Activated CD4-positive, alpha-beta T cell treated with anti-CD3 and anti-CD28 coated beads, Interleukin-2, amount 50 U/mL, for 1 hour (primary cell): ENCODE measurements at places on chromosomes 1 and 21.

DNA sequence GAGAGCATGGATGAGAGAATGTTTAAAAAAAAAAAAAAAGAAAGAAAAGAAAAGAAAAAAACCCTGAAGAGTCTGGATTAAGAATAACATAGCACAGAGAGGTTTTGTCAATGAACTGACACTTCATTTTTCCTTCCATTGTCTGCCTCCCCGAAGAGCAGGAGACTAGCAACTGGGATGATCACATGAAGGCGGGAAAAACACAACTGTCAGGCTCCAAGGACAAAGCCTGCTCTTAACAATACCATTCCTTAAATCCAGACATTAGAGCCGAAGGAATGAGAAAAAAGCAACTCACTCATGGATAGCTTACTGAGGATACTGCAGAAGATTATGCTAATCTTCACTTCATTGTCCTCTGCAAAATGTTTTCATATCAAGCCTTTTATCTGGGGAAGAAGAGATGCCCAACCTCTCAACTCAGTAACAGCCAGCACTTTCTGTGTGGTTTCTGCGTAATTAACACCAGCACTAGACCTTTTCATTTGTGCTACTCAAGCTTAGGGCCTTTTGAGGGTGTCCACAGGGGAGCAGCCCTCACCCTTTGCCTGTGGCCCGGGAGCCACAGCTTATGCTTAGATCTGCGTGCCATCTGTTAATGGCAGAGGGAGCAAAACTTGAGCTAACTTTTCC is 182.3 kb downstream of the BARHL2 start:
- DNase-seq: no peak

DNA sequence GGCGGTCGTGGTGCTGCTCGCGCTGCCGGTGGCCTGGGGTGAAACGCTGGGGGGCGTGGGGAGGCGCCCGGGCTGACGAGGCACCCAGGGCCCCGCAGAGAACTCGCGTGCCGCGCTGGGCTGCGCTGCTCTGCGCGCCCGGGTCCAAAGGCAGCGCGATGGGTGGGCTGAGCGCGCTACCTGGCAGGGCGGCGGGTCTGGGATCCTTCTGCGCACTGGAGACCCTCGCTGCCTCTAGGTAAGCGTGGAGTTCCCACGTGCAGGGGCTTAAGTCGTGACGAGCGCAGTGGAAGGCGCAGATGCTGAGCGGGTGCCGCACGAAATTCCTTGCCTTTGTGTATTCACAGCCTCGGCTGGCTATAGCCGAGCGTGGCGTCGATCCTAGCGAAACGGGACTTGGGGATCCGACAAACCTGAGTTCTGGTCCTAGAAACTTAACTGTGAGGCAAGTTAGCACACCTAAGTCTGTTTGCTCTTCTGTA is 24.6 kb downstream of the CR1L start:
- DNase-seq: no peak

DNA sequence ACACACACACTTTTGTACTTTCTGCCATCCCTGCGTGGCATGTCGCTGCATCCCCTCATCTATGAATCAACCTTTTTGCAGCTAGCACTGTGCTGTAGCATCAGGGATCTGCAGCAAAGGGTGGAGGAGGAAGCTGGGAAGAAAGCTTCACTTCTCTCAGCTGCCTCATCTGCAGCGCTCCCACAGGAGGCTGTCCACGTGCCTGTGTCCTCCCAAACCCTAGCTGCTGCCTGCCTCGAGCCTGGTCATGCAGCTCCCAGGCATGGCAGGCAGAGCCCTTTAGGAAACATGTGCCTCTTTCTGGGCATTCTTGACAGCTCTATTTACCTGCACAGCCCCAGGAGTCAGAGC is 262.1 kb upstream of the SGIP1 start:
- DNase-seq: no peak

DNA sequence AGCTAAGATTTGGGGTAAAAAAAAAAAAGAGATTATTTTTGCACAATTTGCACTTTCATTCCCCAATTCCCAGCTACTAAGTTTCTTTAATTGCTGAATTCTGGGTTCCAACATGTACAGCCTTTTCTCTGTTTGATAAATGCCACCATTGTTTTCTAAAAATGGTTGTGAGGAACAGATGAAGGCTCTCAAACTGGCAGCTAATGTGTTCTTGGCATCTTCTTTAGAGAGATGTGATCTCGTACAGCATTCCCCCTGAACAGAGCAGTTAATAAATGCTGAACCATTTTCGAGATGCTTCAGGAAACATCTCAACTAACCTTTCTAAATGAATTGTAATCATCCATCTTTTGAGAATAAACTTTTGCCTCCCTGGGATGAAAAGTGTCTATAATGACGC is 107.9 kb upstream of the DYNLT5 start:
- no peak for DNase-seq

- no peak for DNase-seq
These were observed 2.0 kb downstream of the MTX1 start for GRCh38 chr1:155210314-155211104.

DNA sequence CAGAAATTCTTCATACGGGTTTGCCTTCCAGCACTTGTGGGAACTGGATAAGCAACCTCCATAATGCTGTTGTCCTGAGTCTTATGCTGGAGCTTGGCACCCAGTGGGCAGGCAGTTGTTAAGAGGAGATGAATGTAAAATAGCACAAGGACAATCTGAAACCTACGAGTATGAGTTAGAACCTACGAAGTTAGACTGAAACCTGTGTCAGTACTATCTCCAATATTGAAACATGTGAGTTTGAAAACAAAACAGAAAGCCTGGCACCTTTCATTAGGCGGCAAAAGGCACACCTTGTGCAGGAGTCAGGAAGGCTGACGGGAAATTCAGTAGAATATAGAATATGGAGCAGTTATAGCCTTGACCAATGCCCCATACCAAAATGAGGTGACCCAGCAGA is 489.7 kb upstream of the RGS18 start:
- no peak for DNase-seq
